Suppressor macrophage (primary cell): ENCODE measurements at places on chromosomes 4 and X.

GRCh38 chr4:109945056-109945455 lies 32.4 kb downstream of the EGF start:
- peak; percentile 75 for DNase-seq

DNA sequence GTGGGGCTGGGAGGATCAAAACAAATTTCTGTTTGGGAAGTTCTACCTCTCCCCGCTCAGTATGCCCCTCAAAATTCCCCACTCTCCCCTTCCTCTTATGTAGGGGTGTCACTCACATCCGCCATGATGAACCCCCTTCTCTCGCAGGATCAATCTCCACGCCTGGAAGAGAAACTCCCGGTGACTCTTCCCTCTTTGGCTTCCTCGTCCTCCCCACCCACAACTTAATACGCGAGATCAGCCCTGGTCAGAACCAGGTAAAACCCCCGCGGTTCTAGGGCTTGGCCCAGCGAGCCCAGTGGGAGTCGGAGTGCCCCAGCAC lies 427 bp downstream of the LAMTOR3 start:
- peak; percentile 49 for DNase-seq

DNA sequence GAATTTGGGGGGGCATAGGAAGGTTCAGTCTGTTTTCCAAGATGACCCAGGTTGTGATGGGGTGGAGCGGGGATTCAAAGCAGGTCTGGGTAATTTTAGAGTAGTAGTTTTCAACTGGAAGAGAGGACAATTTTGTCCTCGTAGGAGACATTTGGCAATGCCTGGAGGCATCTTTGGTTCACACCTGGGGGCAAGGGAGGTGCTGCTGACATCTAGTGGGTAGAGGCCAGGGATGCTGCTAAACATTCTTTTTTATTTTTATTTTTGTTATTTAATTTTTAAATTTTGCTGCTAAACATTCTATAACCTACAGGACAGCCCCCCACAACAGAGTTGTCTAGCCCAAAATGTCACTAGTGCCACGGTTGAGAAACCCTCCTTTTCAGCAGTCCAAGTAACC lies 1.9 kb downstream of the RAB9A start:
- no peak for DNase-seq

GRCh38 chrX:63754136-63754859 lies 30.7 kb downstream of the ARHGEF9 start:
- DNase-seq = peak; percentile 39

DNA sequence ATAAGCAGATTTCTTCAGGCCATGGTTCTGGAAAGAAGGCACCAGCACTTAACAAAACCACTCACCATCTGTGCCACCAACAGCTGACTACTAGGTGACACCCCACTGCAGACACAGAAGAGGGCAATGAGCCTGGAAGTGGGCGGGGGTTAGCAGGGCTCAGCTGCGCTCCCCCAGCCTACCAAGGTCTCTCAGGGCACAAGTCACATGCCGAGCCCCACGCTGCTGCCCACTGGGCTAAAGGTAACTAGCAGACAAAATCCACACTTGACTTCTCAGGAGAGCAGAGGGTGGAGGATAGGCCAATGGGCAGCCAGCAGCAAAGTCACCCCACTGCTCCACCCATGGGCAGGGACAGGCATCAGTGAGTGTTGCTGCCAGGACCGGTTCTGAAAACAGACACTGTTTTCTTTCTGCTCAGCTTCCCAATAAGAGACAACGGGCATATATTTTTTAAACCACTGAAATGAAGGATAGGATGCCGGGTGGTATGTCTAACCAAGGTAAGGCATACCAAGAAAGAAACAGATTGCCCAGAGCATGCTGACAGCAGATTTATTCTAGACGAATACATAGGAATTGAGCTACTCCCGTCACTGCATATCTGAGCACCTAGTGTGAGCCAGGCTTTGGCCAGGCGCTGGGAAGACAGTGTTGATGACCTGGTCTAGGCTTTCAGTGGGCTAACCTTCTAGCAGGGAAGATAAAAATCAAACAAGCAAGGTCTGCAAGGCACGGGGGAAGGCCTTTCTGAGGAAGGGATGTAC lies 20.1 kb downstream of the ACSL1 start:
- DNase-seq = peak; percentile 73

DNA sequence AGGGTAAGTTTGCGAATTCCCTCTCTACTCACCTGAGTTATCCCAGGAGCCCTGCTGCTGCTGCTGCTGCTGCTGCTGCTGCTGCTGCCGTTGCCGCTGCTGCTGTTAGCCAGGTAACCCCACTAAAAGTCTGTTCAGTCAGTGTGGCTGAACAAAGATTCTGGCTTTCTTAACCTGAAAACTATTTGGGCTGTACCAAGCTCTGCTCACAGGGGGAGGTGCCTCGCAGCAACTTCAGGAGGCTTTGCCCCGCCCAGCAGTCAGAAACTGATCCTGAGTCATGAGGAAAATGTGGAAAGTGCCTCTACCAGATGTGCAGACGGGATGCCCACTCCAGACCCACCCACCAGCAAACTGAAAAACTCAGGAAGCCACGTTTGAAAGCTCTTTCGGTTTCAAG lies at the start of gene CAPN6:
Gene CAPN6, minus strand, starts transcription at position 145 of the 400 bp plus-strand sequence. CDS start 6,547 bp downstream, outside the sequence.
- peak; percentile 2 for DNase-seq

DNA sequence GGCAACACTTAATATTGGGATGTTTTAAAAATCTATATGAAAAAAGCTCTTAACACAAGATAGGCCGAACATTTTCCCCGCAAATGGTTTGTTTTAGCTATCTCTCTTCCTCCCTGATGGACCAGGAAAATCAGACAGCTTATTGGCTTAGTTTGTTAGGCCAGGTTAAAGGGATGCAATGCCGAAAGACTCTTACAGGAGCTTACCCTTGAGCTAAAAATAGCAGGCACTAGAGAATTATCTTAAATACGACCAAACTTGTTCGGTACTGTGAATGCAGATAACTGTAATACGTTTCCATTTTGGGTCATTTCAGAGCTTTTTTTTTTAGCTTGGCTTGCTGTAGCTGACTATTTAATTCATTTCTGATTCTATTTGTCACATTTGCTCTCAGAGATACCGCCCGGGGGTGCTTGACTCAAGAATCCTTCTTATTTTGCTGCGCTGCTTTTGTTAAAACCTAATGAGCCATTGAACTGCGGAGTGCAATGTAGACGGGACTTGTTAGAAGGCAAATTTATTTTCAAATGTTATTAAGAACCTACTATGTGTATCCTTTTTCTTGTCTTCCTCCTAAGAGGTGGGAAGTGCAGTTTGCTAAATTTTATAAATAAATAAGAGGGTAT lies 23.3 kb downstream of the PPARGC1A start:
- no peak for DNase-seq

- no peak for DNase-seq
Observed at GRCh38 chr4:78355306-78355705, 196.3 kb upstream of the ANXA3 start.

DNA sequence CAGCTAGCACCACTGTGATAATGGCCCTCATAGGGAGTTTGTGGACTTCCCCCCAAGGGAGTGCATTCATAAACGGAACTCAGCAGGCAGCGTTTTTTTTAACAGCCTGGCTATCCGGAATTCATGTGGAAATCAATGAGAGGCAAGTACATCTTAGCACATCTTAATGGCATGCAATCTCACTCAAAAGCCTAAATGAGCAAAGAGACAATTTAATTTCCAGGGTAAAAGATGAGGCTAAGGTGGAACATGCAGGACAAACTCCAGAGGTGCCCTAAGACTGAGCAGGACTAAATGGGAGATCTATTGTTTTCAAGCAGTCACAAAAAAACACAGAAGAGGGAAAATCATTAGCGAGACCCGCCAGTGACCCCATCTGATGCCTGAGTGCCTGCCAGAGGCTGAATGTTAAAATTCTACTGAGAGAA lies 243.5 kb upstream of the KCNIP4 start:
- no peak for DNase-seq

DNA sequence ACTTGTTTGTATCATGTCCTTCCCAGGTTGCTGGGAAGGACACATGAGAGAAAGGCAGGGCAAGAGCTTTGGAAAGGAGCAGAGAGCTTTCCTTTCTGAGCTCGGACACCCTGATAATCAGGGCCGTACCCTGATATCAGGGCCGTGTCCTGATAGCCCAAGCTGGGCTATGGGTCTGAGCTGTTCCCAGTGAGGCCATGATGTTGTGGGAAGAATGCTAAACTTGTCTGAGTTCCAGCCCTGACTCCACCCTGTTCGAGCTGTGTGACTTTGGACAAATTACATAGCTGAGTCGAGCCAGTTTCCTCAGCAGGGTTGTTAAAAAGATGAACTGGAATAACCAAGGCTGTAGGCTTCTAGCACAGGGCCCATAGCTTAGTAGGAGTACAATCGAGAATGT lies 3.3 kb upstream of the CXCR3 start:
- no peak for DNase-seq

- no peak for DNase-seq
Observed at GRCh38 chr4:39466747-39467146, 7.9 kb downstream of the LIAS start.

DNA sequence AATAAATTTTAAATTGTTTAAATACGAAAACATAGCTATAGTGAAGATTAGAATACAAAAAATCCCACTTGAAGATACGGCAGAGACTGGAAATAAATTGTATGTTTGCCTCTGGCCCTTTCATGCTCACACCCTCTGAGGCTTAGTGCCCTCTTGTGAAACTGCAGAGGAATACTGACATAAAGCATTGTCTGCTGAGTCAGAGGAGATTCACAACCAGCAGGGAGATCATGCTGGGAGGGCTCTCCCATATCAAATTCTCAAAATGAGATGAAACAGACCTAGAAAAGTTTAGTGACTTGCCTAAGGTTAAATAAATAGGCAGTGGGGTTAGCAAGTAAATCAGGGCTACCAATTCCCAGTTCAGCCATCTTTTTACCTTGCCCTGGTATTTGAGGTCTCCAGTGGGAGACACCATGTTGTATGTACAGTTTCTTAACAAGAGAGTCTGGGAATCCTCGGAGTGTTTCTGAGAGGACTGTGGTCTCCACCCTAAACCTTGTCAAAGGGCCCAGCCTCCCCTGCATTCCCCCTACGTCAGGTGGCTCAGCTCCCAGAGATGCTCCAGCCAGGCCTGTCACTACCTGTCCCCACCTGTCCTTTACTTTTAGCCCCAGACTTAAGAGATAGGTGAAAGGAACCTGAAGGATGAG lies 581.4 kb upstream of the DIPK2B start:
- peak; percentile 34 for DNase-seq

GRCh38 chr4:139560406-139561104 lies 4.5 kb upstream of the SETD7 start:
- DNase-seq = peak; percentile 94

DNA sequence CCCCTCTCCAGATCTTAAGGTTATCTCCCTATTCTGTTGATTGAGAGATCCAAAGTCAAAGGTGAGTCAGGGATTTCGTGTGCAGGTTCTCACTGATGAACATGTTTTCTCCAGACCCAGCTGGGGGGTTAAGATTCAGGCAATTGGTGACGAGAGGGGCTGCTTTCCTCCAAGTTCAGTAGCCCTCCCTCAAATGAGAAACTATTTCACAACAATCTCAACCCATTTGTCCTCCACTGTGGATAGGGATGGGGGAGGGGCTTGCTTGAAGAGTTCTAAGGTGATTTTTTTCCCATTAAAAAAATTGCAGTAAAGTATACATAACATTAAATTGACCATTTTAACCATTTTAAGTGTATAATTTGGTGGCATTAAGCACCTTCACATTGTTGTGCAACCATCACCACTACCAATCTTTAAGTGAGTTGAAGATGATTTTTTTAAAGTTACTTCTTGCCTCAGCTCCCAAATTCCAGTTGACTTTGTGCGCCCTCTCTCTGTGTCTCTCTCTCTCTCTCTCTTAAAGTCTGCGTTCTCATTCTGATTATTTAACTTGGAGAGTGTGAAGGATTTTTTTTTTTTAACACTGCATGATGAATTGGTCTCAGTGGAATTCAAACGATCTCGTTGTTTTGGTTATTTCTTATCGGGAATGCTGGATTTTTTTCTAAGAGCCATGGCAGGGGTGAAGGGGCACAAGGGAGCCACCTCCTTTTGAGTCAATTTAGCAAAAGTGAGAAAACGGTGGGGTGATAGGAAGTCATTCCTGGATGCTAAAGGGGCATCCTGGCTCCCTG lies 175.9 kb downstream of the SHROOM3 start:
- DNase-seq = no peak

DNA sequence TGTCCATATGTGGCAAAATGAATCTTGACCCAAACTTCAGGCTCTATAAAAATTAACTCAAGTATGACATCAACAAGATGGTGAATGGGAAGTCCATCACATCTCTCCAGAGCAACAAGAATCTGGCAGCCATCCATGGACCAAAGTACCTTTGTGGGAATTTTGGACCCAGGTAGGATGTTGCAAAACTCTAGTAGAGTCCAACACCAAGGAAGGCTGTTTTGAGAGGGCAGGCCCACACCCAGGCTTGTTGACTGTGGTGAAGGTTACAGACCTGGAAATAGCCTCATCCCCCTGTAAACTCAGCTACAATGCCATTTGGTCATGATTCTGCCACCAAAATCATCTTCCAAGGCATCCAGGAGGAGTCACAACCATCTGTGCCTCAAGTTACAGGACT lies 12.9 kb downstream of the DGAT2L6 start:
- no peak for DNase-seq

- DNase-seq = peak; percentile 30
Observed at GRCh38 chrX:151099001-151099400, 77.4 kb upstream of the GPR50 start.

DNA sequence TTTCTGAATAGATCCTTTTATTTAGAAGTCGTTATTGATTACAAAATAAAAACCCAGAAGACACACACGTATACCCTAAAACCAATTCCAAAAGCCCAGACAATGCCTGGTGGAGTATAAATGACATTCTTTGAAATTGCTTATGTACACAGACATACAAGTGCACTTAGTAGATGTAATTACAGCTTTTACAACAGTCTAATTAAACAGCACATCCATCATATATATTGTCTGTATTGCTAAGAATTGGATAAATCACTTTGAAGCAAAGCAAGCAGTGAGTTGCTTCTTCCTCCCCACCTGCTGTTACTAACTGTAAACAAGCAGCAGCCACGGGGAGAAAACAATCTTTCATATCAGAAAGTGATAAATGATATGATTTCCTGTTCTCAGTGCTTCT lies 645.7 kb downstream of the TLL1 start:
- DNase-seq = no peak
